Astrocyte of the hippocampus (primary cell): ENCODE measurements at places on chromosomes 12 and 14.

GRCh38 chr12:18443768-18444437, 182.6 kb downstream of the PIK3C2G start:
- peak; percentile 47 for DNase-seq

- peak; percentile 78 for DNase-seq
Observed at GRCh38 chr14:21068521-21069387, 1.4 kb upstream of the ARHGEF40 start.

GRCh38 chr12:3658327-3659163, 94.4 kb downstream of the CRACR2A start:
- DNase-seq = no peak

DNA sequence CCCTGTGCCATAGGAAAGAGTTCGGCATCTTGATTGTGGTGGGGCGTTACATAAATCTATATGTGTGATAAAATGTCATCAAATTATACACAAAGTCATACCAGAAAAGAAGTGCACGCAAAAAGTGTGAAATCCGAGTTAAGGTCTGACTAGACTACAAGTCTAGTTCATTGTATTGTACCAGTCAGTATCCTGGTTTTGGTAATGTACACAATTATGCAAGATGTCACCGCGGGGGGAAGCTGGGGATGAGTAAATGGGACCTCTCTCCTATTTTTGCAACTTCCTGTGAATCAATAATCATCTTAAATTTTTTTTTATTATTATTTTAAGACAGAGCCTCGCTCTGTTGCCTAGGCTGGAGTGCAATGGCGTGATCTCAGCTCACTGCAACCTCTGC, 43.2 kb upstream of the BCL11B start:
- DNase-seq = no peak

GRCh38 chr14:70822530-70823185, 13.3 kb upstream of the MAP3K9 start:
- peak; percentile 66 for DNase-seq

GRCh38 chr14:34237677-34238076, 224.4 kb downstream of the SPTSSA start:
- no peak for DNase-seq

DNA sequence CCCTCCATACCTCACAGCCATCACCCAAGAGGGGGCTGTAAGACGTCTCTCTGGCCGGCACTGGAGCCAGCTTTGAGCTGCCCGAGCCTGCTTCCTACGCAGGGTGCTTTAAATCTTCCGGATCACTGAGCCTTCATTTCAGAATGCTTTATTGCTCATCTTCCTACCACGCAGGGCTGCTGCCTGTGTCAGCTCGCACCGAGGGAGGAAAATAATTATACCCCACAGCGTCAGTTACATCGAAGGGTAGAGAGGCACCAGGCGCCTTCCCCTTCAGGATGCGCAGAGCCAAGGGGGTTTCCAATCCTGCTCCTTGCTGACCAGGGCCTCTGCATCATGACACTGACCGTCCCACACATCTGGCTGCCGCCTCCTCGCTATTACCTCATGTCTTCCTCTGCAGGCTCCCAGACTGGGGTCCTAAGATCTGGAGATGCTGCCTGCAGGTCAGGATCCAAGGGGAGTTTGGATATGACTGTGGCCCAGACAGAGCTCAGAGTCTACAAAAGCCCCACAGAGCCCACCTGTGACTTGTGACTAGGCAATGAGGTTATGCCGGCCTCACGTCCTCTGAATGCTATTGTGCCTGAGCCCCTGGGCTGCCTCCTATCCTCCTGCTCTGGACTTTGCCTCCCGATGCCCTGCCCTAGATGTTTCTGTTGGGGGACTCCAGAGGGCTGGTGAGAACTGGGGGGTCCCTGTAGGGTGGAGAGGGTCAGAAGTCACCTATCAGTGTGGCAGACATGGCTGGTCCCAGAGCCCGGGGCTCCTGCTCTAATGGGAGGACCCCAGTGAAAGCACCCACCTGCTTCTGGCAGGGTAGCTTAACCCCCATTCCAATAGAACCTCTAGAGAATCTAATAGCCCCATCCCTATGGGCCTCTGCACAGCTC, 220.3 kb upstream of the RTL1 start:
- no peak for DNase-seq

DNA sequence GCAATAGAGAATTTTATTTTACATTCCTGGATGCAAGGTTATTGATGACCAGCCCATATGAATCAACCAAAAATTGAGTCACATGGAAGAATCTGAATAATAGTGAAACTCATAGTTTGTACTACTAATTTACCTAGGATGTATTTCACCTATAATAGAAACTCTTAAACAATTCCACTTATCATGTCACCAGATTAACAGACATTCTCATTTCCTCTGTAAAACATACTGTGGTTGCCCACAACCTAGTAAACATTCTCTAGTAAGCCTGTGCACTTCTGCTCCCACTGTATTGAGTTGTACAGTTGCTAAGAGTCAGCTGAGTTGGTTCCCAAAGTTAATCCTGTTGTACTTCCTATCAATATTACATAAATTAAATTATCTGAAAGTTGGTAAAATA, 196.6 kb upstream of the TMTC1 start:
- DNase-seq = no peak

- DNase-seq = no peak
Observed at GRCh38 chr12:112539221-112539620, 120.5 kb downstream of the PTPN11 start.

GRCh38 chr14:57245941-57246340, 22.8 kb downstream of the EXOC5 start:
- DNase-seq = no peak

- peak; percentile 88 for DNase-seq
Observed at GRCh38 chr14:102096569-102097188, 9.8 kb upstream of the HSP90AA1 start.

GRCh38 chr14:76412501-76412900, 36.6 kb downstream of the ESRRB start:
- no peak for DNase-seq

- DNase-seq = peak; percentile 84
Observed at GRCh38 chr14:22900081-22900799, 17.2 kb downstream of the REM2 start.

GRCh38 chr14:52429451-52429850, 115.3 kb downstream of the PTGER2 start:
- DNase-seq = no peak

- DNase-seq = no peak
Observed at GRCh38 chr12:53402871-53403270, 20.8 kb upstream of the AMHR2 start.

DNA sequence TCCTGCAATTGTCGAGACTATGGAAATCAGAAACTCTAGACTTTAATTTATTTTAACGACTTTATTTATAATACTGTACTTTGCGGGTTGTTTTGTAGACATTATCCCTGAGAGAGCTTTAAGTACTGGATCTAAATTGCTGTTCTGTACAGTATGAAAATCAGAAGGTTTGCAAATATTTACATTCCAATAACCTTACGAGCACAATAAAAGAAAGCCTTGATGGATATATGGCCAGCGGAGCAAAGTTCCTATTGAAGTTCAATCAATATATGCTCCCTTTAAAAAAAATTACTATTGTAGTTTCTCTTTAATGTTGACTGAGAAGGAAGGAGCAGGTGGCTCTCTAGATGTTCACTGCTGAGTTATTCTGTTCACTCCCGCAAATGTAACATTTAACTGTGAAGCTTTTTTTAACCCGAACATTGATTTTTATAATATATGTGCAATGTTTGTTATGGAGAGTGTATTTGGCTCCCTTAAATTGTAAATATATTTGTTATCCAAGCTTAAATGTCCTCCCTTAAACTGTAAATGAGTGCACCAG, 235.3 kb downstream of the PLCZ1 start:
- no peak for DNase-seq

DNA sequence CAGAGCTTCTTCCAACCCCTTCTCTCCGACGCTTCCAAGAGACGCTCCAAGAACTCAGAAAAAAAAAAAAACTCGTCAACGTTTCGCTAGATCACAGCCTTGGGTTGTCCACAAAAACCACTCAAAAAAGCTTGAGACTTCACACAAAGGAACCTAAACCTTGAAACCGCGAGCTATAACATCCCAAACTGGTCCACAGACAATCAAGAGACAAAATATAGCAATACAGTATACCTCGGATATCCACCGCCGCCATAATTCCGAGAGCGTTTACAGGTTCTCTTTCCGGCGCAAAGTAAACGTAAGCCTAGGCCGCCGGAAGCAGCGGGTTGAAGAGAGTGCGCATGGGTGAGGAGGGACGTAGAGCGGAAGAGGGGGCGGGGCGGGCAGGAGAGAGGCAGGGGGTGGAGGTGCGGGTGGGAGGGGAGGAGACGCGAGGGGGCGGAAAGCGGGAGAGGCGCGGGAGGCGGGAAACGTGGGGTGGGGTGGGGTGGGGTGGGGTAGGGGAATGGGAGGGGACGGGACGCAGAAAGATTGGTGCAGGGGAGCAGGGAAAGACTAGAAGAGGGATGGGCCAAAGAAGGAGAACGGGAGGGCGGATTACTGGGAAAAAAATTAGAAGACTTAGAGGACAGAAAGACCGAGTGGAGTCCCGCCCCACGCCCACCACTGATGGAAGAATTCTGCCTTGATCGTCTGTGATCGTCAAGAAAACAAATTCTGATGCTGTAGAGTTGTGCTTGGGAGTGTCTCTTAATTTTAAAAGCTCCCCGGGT, at the start of gene MED6:
TSS of gene MED6 (minus strand) at position 274 of the 776 bp plus-strand sequence. CDS start at position 256, 18 bp downstream.
- peak; percentile 97 for DNase-seq

DNA sequence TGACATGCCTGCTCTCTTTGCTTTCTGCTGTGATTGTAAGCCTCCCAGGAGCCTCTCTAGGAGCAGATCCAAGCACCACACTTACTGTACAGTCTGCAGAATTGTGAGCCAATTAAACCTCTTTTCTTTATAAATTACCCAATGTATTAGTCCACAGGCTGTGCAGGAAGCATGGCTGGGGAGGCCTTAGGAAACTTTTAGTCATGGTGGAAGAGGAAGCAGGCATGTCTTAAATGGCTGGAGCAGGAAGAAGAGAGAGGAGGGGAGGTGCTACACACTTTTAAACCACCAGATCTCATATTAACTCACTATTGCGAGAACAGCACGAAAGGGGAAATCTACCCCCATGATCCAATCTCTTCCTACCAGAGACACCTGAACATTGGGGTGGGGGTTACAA, 108.9 kb downstream of the DERA start:
- no peak for DNase-seq

DNA sequence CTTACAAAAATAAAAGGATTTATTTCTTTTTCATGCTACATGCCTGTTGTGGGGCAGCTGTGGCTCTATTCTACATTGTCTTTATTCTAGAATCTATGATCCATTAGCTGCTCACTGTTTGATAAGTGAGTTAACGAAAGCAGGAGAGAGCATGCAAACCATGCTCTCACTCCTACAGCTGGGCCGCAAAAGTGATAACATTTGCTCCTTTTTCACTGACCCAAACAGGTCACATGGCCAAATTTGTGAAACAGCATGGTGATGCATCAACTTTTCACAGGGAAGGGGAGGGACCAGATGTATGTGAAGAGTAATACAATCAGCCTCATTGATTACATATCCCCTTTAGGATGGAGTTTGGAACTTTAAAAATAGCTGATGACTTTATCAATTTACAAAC, 456.9 kb upstream of the SYT1 start:
- no peak for DNase-seq

DNA sequence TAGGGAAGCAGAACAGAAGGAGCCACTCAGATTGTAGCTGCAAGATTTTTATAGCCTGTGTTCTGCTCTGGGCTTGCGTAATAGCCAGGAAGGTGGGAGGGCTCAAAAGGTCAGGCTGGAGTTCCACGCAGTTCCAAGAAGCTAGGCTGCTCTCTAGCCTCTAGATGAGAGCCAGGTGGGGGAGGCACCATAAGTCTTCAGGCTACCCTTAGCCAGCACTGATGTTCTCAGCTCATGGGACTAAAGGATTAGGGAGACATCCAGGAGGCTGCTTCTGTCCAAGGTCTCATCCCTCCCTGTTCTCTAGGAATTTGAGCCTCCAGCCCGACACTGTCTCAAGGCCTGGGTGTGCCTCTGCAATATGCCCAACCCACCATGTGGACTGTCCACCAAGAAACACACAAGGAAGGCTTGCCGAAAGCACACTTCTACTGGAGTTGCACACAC, 1.7 kb downstream of the LMBR1L start:
- no peak for DNase-seq

- DNase-seq = no peak
Observed at GRCh38 chr14:62369919-62370560, 607.8 kb downstream of the SNAPC1 start.

DNA sequence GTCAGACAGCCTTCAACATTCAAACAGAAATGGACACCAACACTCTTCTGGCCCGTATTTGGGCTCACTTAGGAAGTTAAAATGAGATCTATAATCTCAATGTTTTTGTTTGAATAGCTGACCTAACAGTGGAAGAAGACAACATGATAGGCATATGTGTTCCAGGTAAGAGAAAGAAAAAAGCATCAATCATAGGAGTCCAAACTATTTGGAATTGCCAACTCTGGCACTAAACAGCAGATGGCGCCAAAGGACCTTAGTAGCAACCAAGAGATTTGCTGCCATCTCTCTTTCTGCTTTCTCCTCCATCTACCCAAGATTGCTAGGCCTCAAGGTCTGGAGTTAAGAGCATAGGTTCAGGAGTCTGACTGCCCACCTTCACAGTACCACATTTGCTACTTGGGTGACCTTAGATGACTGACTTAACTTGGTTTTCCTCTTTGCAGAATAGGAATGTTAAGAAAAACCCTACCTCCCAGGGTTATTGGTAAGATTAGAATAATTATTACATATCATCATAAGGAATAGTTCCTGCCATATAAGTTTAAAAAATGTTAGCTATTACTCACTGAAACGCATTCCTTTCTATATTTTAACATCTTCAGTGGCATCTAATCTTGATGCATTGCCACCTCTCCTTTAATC, 30.2 kb downstream of the PEX5 start:
- peak; percentile 80 for DNase-seq

GRCh38 chr12:121753844-121754264, 39.6 kb downstream of the RHOF start:
- peak; percentile 30 for DNase-seq

DNA sequence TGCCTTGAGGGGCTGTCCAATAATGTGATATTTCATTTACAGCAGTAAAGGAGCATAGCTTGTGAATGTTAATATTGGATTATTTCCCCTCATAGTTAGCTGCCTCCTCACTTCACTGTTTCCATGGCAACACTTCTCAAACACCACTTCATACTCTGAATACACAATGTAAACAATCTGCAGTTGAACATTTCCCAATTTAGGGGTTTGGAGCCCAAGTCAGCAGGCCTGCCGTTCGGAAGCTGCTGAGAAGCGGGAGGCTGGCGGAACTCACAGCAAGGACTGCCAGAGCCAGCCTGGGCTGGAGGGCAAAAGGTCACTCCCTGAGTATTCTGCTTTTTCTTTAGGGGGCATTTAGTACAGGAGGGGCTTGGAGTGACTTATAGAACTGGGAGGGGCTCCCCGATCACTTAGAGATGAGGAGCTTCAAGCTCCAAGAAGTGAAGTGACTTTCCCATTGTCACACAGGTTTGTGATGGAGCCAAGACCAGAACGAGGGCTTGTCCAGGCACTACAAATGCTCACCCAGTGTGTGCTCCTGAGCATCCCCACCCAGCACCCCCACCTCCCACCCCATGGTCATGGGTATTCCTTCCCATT, 12.1 kb upstream of the SLC24A4 start:
- no peak for DNase-seq

GRCh38 chr14:101082436-101083384, 179.2 kb upstream of the RTL1 start:
- no peak for DNase-seq
